ENCODE measurements at places on chromosomes 1 and 21.

GRCh38 chr1:41482001-41482765 is 2.3 kb downstream of the EDN2 start:
- no peak for DNase-seq

DNA sequence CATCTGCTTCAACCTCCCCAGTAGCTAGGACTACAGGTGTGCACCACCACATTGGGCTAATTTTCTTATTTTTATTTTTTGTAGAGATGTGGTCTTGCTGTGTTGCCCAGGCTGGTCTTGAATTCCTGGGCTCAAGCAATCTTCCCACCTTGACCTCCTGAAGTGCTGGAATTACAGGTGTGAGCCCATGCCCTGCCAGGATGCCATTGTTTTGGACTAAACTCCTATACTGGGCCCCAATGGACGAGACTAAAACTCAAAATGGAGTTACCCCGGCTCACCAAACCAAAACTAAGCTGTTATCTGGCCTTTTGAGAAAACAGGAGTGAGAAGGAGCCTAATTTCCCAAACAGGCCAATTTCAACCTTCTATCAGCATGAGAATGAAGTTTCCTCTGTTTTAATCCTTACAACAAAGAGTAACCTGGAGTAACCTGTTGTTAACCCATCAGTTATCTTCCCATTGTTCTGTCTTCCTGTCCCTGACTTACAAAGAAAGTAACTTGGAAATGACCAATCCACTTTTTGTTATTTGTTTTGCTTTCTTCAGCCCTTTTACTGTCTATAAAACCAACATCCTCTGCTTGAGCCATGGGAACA is 29.6 kb downstream of the DMRTA2 start:
- no peak for DNase-seq

- no peak for DNase-seq
Observed at GRCh38 chr1:31417148-31417547, 4.1 kb downstream of the SERINC2 start.

GRCh38 chr21:14864211-14865021 is 200.4 kb downstream of the NRIP1 start:
- DNase-seq: peak; percentile 79

DNA sequence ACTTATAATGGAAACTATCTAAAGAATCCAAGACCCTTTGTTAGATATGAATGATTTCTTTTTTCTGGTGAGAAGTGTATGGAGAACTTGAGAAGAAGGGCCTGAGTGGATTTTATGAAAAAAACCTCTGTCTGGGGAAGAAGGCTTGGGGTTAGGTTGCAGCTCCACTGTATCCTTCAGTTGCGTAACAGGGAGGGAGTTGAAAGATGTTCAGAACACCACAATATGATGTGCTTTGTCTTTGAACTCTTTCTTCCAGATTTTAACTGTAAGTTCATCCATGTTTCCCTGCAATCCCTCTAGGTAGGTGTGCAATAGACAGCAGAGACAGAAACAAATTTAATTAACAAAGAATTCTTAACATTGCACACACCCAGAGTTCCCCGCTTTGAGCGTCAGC is 125.8 kb upstream of the NFIA start:
- no peak for DNase-seq

GRCh38 chr21:14675774-14676530 is 129.8 kb upstream of the SAMSN1 start:
- DNase-seq: no peak

- DNase-seq: no peak
Observed at GRCh38 chr1:91011726-91012125, 10.1 kb downstream of the ZNF644 start.

- no peak for DNase-seq
Observed at GRCh38 chr1:61952675-61953074, 210.4 kb downstream of the PATJ start.

- DNase-seq: no peak
Observed at GRCh38 chr1:4710592-4711415, 56.4 kb downstream of the AJAP1 start.

GRCh38 chr1:25867210-25867991 is 8.1 kb downstream of the PAQR7 start:
- DNase-seq: no peak

DNA sequence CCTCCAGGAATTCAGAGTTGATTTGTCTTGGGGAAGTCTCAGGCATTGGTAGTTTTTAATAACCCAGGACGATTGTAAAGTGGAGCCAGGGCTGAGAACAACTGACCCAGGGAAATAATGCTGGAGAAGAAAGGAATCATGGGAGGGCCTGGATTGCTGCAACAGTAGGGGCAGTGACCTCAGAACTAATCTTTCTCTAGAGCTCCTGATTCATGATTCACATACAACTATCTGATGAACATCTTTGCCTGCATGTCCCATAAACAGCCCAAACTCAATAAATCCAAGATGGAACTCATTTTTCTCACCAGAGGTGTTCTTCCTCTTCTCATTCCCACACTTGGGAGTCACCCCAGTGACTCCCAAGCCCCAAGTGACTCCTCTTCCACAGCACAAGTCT is 8.1 kb upstream of the G0S2 start:
- DNase-seq: no peak

DNA sequence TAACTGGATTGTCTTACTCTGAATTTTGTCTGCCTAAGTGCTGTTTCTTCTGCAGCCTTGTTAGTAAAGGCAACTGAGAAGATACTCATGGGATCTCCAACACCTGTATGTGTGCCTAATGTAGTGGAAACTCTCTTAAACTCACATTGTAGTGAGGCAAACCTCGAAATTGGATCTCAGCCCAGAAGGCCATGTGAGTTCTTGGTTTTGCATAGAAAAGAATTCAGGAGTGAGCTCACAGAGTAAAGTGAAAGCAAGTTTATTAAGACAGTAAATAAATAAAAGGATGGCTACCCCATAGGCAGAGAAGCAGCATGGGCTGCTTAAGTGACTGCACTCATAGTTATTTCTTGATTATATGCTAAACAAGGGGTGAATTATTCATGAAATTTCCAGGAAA is 1344.7 kb downstream of the NCAM2 start:
- no peak for DNase-seq

DNA sequence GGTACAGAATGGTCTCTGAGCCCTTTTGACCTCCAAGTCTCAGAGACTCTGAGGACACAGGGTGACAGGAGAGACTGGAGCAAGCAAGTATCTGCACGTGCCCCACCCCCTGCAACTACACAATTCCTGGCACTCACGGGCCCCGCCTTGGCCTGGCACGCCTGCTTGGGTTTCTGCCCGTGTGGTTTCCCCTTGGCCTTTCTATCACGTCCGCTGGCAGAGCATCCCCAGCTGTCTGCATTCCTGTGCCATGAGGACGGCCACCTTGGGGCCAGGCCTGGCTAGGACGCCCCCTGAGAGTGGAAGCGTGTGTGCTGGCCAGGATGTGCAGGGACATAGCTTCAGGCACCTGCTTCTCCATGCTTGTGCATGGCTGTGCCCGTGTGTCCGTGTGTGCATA is 14.3 kb upstream of the EDN2 start:
- DNase-seq: peak; percentile 88

GRCh38 chr21:44702973-44703730 is 6.2 kb downstream of the KRTAP10-12 start:
- DNase-seq: no peak

GRCh38 chr1:201145816-201146215 is 8.5 kb downstream of the TMEM9 start:
- no peak for DNase-seq

DNA sequence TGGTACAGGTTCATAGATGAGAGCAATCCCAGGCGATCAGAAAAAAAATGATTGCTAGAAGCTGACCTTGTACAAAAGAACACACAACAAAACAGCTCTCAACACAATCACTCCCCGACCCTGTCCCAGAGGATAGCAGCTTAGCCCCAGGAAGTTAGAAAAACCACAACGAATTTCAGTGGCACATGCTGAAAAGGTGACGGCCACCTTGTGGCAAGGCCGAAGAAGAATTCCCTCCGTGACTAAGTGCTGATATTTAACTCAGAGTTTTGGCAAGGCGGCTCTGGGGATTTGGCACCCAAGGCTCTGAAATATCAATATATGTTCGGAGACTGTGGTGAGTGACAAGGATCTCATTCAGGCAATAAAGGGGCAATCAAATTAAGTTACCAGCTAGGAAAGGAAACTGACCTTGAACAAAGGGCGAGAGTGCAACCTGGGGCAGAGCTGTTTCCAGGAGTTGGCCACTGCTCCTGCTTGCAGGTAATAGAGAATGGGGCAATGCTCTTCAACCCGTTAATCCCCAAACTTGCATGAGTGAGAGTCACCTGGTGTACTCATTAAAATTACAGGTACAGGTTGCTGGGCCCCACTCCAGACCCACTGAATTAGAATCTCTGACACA is 96.2 kb downstream of the BEND5 start:
- DNase-seq: no peak

DNA sequence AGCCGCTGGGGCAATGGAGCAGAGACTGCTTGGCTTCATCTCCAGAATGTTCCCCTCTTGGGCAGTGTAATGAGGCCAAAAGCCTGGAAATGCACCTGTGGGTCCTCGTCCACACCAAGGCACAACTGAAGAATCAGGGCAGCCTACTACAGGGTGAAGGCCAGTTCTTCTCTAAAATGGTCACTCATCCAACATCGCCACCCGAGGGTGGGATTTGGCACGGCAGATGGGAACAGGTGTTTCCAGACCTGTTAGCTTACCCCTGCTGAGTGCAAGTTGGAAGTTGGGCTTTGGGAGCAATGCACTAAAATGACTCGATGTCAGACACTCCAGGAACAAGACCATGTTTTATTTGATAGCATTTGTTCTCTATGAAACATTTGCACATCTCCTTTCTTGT is 543.7 kb downstream of the NPHP4 start:
- DNase-seq: no peak

DNA sequence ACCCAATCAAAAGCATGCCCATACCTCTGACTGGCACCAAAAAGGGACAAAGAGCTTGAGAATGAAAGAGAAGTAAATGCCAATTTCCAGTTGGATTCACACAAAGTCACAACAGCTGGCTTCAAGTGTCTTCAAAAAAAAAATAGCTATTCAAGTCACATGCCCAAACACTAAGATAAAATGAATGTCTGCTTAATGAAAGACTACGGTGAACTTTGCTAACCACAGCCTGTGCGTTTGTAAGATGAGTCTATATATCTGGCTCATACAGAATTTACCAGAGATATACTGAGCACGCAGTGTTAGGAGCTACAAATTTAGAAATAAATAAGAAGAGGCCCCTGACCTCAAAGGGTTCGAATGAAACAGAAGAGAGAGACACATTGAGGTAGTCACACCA is 73.2 kb downstream of the DAB1 start:
- no peak for DNase-seq

DNA sequence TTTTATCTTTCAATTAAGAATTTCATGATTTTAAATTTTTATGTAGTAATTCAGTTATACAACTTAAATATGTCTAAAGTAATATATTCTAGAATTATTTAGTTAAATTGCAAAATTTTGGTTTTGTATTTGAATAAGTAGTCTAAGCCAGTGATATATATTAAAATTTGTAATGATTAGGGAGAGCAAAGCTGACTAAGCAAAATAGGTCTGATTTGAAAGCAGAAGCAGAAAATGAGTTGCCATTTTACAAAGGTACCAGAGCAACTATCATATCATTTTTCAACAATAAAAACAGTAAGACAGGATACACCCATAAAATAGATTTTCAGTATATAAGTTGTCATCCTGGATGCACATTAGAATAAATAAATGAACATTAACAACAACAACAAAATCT is 177.9 kb downstream of the COP1 start:
- no peak for DNase-seq

DNA sequence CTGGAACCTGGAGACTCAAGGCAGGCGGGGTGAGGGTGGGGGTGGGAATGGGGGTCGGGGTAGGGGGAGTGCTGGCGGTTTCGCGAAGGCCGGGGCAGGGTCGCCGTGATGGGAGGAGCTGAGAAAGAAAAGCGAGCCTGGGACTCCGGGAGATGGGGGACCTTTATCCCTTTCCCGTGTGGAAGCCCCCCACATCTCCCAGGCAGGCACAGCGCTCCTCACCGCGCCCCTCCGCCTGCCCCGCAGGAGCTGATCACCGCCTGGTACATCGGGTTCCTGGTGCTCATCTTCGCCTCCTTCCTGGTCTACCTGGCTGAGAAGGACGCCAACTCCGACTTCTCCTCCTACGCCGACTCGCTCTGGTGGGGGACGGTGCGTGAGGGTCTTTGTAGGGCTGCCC is 35.5 kb downstream of the KCNQ4 start:
- no peak for DNase-seq

DNA sequence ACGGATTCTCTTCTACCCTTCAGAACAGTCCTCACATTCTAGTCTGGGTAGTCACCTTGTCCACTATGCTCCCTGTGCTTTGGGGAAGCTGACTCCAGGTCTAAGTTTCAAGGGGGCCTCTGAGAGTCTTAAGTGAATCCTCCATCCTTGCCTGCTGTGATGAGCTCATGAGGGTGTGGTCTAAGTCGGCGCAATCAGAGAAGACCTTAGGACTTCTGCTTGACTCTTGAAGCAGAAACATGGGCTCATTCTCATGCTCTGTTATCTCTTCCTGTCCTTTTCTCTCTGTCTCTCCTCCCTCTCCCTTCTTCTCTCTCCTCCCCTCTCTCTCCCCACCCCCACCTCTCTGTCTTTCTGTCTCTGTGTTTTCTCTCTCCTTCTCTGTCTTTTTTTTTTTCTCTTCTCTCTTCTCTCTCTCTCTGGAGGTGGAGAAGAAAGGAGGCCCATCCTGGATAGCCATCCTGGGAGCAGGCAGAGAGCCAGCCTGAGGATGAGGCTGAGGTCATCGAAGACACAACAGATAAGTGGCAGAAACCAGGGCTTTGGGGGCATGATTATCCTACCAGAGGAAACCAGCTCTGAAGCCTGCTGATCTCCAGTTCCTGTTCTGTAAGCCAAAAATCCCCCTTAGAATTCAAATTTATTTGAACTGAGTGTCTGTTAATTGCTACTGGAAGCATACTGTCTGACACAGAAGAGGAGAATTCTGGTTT is 245.6 kb downstream of the SIPA1L2 start:
- DNase-seq: no peak

DNA sequence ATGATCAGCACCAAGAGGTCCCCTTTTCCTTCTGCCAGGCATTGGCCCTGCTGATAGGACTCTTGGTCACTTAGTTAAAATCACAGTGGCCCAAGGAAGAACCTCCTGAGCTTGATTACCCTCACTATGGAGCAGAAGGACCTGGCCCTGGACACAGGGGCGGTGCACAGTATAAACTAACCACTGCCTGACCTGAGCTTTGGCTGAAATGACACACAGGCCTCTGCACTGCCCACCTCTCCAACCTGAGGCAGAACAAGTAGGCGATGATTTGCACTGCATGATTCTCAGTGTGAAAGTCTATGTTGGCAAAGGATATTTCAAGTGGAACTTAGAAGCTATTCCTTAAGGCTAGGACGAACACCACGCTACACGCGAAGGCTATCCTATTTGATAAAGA is 48.5 kb downstream of the CAPN2 start:
- no peak for DNase-seq

GRCh38 chr1:203676455-203676854 is 49.8 kb downstream of the ATP2B4 start:
- no peak for DNase-seq

DNA sequence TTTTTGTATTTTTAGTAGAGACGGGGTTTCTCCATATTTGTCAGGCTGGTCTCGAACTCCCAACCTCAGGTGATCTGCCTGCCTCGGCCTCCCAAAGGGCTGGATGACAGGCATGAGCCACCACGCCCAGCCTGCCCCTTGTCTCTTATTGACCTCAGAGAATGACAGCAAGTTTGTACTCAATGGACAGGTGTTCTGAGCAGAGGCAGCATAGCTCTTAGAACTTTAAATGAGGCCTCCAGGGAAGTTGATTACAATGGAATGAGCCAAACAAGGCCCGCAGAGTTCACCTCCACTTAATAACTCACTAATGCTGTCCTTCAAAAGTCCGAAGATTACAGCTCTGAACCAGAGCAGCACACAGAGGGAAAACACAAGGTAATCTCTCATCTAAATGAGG is 10.9 kb downstream of the TMPRSS2 start:
- no peak for DNase-seq

All from Right ventricle myocardium superior (tissue), 1 donor.